ENCODE measurements at places on chromosomes 4 and X. TPM values are rescaled to one million over a fixed set of nuclear protein-coding genes. Genes with fewer than 3 reads are reported as not detected.
A peak's percentile ranks its signal among the peaks of the same experiment; 100 is the strongest.

DNA sequence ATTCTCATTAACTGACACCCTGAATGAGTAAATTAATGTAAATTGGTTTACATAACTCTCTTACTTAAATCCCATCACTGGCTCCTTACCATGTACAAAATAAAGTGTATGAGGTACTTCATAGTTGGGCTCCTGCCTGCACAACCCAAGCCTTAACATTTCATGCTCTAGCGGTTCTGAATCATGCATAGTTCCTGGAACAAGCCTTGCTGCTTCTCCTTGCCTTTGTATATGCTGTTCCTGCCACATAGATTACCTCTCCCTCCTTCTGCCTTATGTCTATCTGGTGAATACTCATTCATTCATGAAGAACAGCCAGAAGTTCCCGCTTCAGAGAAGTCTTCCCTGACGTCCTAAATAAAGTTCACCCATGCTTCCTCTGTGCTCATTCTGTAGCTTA, 594.7 kb downstream of the SMARCA1 start:
- peak; percentile 2 for DNase-seq

USP17L25 gene
- not detected for total RNA-seq

DNA sequence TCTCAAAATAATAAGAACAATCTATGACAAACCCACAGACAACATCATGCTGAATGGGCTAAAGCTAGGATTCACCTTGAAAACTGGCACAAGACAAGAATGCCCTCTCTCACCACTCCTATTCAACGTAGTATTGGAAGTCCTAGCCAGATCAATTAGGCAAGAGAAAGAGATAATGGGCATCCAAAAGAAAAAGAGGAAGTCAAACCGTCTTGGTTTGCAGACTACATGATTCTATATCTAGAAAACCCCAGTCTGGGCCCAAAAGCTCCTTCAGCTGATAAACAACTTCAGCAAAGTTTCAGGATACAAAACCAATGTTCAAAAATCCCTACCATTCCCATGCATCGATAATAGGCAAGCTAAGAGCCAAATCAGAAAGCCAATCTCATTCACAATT, 59.0 kb downstream of the CHM start:
- DNase-seq: no peak

TKTL2 gene
- not detected for total RNA-seq

DNA sequence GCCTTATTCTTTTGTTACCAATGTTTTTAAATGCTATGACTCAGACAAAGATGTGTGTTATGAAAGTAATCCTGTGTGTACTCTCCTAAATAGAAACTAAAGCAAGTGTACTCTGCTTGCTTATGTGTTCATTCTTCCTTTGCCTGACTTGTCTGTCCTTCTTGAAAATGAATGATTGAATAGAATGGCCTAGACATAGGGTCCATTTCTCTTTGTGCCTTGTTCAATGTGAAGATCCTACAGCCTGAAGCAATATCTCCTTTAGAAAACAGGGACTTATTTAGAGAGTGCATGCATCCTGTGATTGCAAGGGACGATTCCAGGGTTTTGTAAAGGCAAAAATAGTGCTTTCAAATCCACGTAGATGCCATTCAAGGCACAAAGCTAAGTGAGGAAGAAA, 343.6 kb upstream of the TACR3 start:
- DNase-seq: no peak

TEC gene
- 3.6 TPM for total RNA-seq

SLC16A2 gene
- 0.14 TPM for total RNA-seq

RENBP gene
- 13.5 TPM for total RNA-seq

APOO gene
- 21.3 TPM for total RNA-seq

GRCh38 chr4:5845035-5845905, 47.6 kb downstream of the CRMP1 start:
- DNase-seq: no peak

DNA sequence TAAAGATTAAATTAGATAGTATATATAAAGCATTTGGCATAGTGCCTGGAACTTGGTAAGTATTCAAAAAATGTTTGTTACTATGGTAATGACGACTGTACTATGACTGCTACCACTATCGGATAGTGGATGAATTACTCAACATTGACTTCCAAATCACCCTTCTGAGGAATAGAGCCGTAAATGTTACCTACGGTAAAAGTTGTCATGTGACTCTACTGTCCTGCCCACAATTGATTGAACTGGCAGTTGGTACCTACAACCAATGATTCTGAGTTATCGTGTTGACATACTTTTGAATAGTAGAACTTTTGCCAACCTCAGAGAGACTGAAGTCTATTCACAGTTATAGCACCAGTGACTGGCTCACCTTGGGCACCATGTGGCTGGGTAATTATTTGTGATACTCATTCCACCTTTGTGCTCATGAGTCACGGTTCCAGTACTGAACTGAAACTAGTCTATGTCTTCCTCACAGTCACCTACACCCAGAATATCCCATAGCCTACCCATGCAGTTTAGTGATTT, 185.5 kb upstream of the PITX2 start:
- peak; percentile 85 for DNase-seq

GRCh38 chrX:155873188-155873587, 8.0 kb upstream of the VAMP7 start:
- DNase-seq: no peak

MTM1 gene
- 2.4 TPM for total RNA-seq

ATOH1 gene
- total RNA-seq: not detected

DNA sequence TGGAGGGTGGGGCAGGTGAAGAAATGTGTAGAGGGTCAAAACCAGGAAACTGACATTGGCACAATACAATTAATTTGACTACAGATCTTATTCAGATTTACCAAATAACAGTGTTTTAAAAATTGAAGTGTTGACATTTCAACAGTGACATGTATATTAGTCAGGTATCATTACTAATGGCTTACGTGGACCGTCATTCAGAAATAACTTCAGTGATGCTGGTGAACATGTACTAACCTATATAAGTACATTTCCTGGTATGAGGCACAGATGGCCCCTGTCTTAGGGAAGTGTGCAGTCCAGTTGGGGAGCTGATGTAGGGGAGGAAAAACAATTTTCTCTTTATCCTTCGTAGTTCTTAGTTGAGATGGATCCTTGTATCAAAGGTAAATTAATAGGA, 22.3 kb upstream of the MAOA start:
- DNase-seq: no peak

DNA sequence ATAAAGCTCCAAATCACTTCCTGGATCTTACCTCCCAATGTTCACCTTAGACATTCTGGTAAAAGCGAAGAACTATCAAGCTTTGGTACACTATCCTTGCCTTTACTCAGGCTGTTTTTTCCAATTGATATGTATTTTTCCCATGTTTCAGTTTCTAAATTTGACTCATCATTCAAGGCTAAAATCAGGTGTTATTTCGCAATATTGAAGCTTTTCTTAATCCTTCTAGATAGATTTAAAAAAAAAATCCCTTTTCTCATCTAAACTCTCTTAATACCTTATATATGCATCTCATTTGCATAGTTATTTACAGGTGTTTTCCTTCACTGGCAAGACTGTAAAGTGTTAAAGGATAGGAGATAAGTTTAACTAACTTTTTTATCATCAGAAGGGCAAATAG, 608.1 kb upstream of the FAM241A start:
- no peak for DNase-seq

FGF13 gene
- 0.29 TPM for total RNA-seq

FHL1 gene
- 95.8 TPM for total RNA-seq

MBNL3 gene
- total RNA-seq: 1.0 TPM

GRCh38 chr4:168528131-168528949, 31.5 kb downstream of the PALLD start:
- no peak for DNase-seq

DNA sequence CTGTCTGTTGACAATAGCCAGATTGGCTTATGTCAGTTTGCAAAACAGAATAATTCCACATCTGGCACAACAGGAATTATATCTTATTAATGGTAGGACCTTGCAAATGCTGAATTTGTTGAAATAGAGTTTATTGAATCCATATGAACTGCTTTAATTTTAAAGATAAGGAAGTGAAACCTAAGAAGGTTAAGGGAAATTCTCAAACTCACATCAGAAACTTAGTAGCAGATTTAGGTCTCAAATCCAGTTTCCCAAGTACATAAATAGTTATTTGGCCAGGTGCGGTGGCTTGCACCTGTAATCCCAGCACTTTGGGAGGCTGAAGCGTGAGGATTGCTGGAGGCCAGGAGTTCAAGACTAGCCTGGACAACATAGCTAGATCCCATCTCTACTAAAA, 117.1 kb downstream of the HNRNPD start:
- no peak for DNase-seq

DNA sequence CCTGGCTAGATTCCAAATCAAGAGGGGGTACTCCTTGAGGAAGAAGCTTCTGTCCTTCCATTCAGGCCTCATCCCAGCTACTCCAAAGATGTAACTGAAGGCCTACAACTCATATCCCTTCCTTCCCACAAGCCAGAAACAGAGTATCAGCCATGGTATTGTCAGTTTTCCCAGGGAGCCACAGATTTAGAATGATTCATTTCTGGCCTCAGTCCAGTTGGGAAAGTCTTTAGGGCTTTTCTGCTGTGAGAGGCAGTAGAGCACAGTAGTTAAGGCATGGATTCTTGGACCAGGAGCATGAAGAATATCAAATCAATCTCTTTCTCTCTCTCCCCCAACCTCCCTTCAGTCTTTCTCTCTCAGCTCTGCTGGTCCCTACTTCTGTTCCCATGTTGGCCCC, 505.0 kb downstream of the BCOR start:
- no peak for DNase-seq

GRCh38 chrX:57667010-57667409, 13.1 kb downstream of the NLRP2B start:
- DNase-seq: no peak

GRCh38 chrX:132676102-132676501, 187.3 kb upstream of the MBNL3 start:
- no peak for DNase-seq

- DNase-seq: no peak
Measured at GRCh38 chrX:23195761-23196160, 138.9 kb upstream of the PTCHD1 start.

- DNase-seq: no peak
Measured at GRCh38 chr4:140049024-140049848, 104.7 kb downstream of the MAML3 start.

CLTRN gene
- total RNA-seq: 5.8 TPM

- no peak for DNase-seq
Measured at GRCh38 chr4:77040854-77041725, 34.7 kb downstream of the CCNI start.

GRCh38 chrX:11416600-11416999, 123.4 kb downstream of the AMELX start:
- no peak for DNase-seq

- no peak for DNase-seq
Measured at GRCh38 chr4:121256887-121257466, 92.9 kb upstream of the TNIP3 start.

DNA sequence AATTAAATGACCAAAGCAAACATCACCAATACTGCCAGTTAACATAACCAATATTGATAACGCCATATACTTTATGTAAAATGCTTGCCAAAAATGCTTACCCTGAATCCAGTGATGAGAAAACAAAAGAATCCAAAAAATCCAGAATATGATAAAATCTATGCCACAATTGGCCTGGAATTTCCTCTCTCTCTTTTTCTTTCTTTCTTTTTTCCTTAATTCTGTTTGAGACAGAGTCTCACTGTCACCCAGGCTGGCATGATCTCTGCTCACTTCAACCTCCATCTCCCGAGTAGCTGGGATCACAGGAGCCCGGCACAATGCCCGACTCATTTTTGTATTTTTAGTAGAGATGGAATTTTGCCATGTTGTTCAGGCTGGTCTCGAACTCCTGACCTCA, 9.8 kb upstream of the SLC7A11 start:
- DNase-seq: no peak

DNA sequence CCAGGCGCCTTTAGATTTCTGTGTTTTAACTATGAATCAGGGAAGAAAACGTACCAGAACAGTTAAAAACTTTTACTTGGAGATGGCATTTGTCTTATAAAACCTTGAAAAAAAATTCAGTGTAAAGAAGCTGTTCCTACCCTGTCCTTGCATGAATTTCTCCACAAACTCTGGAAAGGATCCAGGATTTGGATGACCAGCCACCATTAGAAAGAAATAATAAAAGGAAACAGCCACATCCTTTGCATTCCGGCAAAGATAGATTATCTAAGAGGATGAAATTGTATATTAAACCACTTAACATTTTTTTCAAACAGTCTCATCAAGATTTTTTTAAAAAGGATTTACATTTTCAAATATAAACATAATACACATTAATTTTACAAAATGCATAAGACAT, 10.6 kb downstream of the SULT1E1 start:
- no peak for DNase-seq

- DNase-seq: no peak
Measured at GRCh38 chr4:39571054-39571453, 43.8 kb upstream of the UGDH start.

MAGEA2B gene
- not detected for total RNA-seq

DNA sequence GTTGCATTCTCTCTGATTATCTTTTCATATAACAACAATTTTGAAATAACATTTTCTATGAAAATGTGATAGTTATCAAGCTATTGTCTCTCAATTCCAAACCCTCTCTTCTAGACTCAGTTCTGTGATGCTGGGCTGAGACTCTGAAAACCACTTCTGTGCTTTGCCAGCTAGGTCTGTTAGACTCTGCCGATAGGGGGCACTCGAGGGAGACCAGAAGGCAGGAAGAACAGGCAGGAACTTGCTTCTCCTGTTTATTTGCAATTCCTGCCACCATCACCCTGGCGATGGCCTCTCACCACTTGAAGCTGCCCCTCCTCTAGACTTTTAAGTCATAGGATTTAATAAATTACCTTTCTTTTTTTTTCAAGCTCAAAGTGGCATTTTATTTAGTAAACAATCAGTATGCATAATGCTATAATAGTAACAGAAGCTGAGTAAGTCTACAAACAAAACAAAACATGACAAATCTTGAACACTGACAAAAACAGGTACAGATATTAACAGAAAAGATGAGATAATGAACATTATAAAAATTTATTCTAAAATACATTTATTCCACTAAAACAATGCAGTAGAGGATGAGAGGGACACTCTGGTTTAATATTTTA, 49.7 kb downstream of the RASL11B start:
- peak; percentile 42 for DNase-seq

Data from Caki2 (cell line).